ENCODE measurements at places on chromosomes 1 and 21. TPM values are rescaled to one million over a fixed set of nuclear protein-coding genes. Genes with fewer than 3 reads are reported as not detected.

The DMRTA2 gene
- not detected for total RNA-seq

The PADI6 gene
- total RNA-seq, result not detected

The ANKRD34A gene
- total RNA-seq, result 0.66 TPM

The AKR7A3 gene
- 0.14 TPM for total RNA-seq

The OR2L5 gene
- not detected for total RNA-seq

The MR1 gene
- total RNA-seq, result 4.8 TPM

The LRRC7 gene
- total RNA-seq, result 0.44 TPM

The C1orf115 gene
- 14.2 TPM for total RNA-seq

The CR1L gene
- total RNA-seq, result not detected

The LCE6A gene
- total RNA-seq, result not detected

The OR2W3 gene
- total RNA-seq, result not detected

The SPRR2B gene
- total RNA-seq, result not detected

The ARHGAP29 gene
- total RNA-seq, result 26.5 TPM

The CYP2J2 gene
- total RNA-seq, result 91.7 TPM

The TMEM50B gene
- 37.0 TPM for total RNA-seq

The AIM2 gene
- total RNA-seq, result 0.41 TPM

The ROR1 gene
- total RNA-seq, result 14.0 TPM

GRCh38 chr1:85259912-85260274 is 431 bp upstream of the C1orf52 start:
- DNase-seq, result no peak

DNA sequence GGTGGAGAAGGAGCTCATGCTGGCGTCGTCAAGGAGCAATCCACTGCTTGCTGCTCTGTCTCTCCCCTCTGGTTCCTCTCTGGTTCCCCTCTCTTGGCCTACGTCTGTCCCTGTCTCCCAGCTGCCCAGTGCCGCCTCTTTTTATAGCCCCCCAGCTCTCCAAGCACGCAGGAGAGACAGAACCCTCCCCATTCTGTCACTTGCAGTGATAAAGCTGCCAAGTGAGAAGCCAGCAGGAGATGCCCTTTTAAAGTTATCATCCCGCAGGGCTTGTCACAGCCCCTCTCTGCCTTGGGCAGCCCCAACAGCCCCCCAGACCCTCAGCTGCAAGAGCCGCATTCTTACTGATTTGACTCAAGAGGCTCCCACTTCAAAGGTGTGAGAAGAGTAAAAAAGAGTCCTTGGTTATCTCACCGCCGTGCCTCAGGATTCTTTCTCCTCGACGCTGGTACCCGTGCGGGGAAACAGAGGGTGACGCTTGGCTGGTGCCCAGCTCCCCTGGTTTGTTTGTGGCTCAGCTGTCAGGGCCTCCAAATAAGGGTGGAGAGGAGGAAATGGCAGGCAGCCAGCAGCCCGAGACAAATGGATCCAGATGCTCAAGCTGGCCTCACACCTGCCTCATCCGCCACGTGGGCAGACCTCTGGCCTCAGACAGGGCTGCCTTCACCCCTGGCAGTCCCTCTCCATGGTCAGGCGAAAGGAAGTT is at the start of gene NPPA:
TSS of gene NPPA (minus strand) at position 117 of the 706 bp plus-strand sequence. CDS start at position 18, 99 bp downstream.
- peak; percentile 26 for DNase-seq

- DNase-seq, result no peak
Observed at GRCh38 chr1:207103892-207104373, at the start of gene C4BPA. TSS of gene C4BPA (plus strand) at chr1:207104233. CDS start at chr1:207113026, 8,793 bp downstream.

GRCh38 chr1:178877896-178878295 is 7.0 kb upstream of the ANGPTL1 start:
- DNase-seq, result no peak

GRCh38 chr1:22375601-22376000 is 76.0 kb upstream of the ZBTB40 start:
- no peak for DNase-seq

DNA sequence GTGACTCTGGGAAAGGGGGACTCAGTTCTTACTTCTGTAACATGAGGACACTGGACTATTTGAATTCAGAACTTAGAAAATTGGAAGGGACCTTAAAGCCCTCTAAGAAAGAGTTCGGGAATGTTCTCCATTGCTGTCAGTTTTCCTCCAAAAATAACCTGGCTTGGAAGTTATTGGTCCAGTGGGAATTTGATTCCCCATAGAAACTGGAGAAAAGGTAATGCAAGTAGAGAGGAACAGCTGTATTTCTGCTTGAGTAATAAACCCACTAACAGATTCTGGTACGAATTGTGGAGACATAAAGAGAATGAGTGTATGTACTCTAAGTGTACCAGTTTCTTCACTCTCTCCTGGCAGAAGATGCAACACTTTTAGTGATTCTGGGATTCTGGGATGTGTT is 1.8 kb downstream of the ZBED6 start:
- DNase-seq, result no peak

DNA sequence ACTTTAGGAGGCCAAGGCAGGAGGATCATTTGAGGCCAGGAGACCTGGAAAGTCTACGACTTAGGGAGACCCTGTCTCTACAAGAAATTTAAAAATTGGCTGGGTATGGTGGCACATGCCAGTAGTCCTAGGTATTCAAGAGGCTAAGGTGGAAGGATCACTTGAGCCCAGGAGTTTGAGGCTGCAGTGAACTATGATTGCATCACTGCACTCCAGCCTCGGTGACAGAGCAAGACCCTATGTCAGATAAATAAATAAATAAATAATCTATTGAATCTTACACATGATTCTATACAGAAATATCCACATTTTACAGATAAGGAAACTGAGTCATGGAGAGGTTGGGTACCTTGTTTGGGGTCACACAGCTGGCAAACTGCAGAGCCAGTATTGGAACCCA is 89.1 kb downstream of the MAN1C1 start:
- DNase-seq, result no peak

GRCh38 chr1:112508278-112509004 is at the start of gene WNT2B:
TSS of gene WNT2B (plus strand) at chr1:112508965. CDS start at chr1:112509263, 298 bp downstream.
- no peak for DNase-seq

DNA sequence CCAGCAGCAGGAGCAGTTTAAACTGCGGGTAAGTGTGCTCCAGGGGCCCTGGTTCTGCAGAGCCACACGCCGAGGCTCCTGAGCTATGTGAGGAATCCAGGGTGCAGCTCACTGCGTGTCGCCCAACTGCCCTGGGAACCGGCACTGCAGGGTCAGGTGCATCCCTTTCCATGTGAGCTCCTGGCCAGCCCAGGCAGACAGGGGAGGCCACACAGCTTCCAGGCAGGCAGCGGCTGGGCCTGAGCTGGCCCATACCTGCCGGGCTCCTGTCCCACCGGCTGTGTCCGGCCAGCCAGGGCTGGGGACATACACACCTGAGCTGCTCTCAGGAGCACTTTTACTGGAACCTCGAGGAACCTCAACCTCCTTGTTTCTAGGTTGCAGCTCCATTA is 18.6 kb upstream of the COL18A1 start:
- peak; percentile 7 for DNase-seq

DNA sequence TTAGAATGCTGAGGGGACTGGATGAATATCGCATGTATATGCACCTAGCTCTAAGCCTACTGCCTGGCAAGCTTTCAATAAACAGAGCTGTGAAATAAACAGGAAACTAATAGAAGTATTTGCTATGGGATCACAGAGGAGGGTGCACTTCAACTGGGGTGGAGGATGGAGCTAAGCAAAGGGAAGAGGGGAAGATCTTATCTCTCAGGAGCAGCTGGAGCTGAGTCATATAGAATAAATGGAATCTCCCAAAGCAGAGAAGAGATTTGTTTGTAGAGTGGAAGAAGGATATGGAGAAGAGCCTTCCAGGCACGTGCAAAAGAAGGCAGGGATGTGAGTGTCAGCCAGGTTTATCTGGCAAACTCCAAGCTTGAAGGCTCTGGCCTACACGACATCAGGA is 17.0 kb upstream of the KCNA10 start:
- DNase-seq, result no peak

DNA sequence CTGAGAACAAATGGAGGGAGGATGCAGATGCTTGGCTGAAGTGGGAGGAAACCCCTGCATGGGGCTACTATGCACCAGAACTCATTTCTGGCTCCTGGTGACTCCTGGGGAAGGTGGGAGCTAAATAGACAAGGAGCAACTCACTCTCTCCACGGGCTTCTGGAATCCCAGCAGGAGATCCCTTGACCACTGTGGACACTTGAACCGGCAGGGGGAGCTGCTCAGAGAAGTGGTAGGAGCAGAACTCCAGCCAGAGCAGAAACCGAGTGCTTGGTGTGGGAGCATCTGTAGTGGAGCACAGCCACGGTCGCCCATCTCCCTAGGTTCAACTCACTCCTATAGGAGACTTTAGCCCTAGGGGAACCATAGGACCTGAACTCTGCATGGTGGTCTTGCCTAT is 205.6 kb upstream of the GJB5 start:
- no peak for DNase-seq

- DNase-seq, result no peak
Observed at GRCh38 chr1:219317762-219318353, 144.2 kb downstream of the LYPLAL1 start.

GRCh38 chr1:201093561-201093960 is 18.7 kb downstream of the CACNA1S start:
- no peak for DNase-seq

GRCh38 chr1:193649587-193649986 is 463.2 kb upstream of the B3GALT2 start:
- no peak for DNase-seq

- DNase-seq, result no peak
Observed at GRCh38 chr1:52899445-52899894, 22.1 kb downstream of the ECHDC2 start.

GRCh38 chr21:19256934-19257660 is 853.5 kb upstream of the TMPRSS15 start:
- DNase-seq, result peak; percentile 33

DNA sequence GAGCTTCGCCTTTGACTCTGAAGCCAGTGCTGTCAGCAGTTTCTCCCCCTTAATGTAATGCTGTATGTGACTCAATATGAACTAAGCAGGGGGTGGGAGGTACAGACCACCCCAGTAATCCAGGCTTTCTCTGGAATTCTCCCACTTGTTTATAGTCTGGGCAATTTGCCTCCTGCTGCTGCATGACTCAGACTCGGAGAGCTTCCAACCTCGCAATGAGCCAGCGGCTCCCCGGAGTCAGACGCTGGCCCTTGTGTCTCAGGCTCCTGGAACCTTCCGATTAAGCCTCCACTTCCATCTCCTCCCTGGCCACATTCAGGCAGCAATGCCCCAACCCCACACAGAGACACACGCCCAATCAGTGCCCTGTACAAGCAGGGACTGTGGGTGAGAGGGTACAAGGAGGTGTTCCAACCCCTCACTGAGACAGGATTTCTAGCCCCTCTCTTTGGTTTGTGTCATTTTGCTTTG is 471.7 kb upstream of the VAMP3 start:
- DNase-seq, result peak; percentile 50

- DNase-seq, result no peak
Observed at GRCh38 chr21:28791595-28792282, 200.9 kb downstream of the LTN1 start.

GRCh38 chr1:98897479-98897878 is 107.2 kb downstream of the PLPPR5 start:
- DNase-seq, result no peak

GRCh38 chr1:93595266-93595665 is 86.4 kb downstream of the BCAR3 start:
- DNase-seq, result no peak

GRCh38 chr1:176838276-176838995 is 326.1 kb downstream of the ASTN1 start:
- DNase-seq, result no peak

DNA sequence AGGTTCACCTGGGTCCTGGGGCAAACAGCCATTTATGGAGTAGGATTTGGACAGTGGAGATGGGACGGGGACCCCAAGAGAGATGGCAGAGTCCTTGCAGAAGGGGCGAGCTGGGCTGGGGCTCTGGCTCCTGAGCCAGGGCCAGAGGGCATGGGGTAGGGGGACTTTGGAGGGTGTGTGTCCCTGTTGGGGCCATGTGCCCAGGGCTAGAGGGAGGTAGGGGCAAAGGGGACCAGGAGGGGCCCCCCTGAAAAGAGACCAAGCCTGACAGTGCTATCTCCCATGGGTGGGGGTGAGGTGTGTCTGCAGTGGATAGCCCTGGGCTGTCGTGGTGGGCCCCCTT is 92.3 kb downstream of the TRIM11 start:
- no peak for DNase-seq

GRCh38 chr1:67044631-67045270 is 9.2 kb downstream of the SLC35D1 start:
- DNase-seq, result no peak

GRCh38 chr21:42617486-42617885 is 35.9 kb upstream of the PDE9A start:
- no peak for DNase-seq

Measured in left ventricle myocardium inferior (tissue), 1 donor.